Renal cortex interstitium (tissue), 15 donors: ENCODE measurements at places on chromosomes 1 and 21. TPM values are rescaled to one million over a fixed set of nuclear protein-coding genes. Genes with fewer than 3 reads are reported as not detected.

The CRP gene
- not detected for polyA plus RNA-seq

The TMCO4 gene
- 13.9 TPM for polyA plus RNA-seq

The WDR64 gene
- polyA plus RNA-seq: 0.14 TPM

The ALPL gene
- polyA plus RNA-seq: 36.5 TPM

The CELSR2 gene
- 39.5 TPM for polyA plus RNA-seq

The PTPRC gene
- polyA plus RNA-seq: 6.4 TPM

The ZNF326 gene
- polyA plus RNA-seq: 69.0 TPM

GRCh38 chr1:19418503-19418971, 66.8 kb downstream of the CAPZB start:
- no peak for DNase-seq

DNA sequence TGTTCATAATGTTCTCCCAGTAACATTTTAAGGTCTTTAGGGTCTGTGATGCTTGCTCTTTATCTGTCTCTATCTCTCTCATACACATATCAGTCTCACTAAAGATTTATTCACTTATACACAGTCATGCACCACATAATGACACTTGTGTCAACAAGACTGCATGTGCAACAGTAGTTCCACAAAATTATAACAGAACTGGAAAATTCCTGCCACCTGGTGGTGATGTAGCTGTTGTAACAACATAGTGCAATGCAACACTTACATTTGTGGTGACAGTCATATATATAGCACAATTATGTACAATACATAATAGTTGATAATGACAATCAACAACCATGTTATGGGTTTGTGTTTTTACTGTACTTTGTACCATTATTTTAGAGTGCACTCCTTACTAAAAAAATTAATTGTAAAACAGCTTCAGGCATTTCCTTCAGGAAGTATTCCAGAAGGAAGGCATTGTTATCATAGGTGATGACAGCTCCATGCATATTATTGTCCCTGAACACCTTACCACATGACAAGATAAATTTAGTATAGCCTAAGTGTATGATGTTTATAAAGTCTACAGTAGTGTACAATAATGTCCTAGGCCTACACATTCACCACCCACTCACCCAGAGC, 8.1 kb downstream of the TDRD5 start:
- no peak for DNase-seq

- DNase-seq: no peak
Observed at GRCh38 chr1:65042467-65042866, 76.1 kb upstream of the JAK1 start.

DNA sequence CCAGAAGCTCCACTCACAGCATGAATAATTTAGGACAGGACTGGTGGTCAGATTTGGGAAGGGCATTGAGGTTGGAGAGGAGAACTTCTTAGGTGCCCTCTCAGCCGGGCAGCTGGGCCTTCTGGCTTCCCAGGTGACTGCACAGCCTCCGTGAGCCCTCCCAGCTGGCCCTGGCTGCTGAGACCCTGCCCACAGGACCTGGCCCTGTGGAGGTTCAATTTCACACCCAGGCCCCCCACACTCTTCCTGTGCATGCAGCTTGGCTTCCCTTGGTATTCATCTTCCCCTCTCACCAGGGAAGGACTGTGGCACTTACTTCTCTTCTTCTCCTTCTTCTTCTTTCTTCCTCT, 50.6 kb downstream of the NDUFS5 start:
- no peak for DNase-seq

DNA sequence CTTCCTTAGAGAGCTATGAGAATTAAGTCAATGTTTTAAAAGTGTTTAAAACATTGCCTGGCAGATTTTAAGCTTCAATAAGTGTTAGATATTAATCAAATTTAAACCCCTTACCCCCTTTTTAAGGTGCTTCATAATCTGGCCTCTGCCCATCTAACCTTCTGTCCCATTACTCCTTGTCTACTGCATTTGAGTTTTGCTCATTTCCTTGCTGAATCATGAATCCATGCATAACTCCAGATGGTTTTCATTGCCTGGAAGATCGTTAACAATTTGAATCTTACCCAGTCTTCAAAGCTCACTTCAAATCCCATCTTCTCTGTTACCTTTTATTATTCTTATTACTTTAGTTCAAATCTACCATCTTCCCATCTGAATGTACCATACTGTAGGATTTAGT, 4.6 kb downstream of the HJV start:
- no peak for DNase-seq

DNA sequence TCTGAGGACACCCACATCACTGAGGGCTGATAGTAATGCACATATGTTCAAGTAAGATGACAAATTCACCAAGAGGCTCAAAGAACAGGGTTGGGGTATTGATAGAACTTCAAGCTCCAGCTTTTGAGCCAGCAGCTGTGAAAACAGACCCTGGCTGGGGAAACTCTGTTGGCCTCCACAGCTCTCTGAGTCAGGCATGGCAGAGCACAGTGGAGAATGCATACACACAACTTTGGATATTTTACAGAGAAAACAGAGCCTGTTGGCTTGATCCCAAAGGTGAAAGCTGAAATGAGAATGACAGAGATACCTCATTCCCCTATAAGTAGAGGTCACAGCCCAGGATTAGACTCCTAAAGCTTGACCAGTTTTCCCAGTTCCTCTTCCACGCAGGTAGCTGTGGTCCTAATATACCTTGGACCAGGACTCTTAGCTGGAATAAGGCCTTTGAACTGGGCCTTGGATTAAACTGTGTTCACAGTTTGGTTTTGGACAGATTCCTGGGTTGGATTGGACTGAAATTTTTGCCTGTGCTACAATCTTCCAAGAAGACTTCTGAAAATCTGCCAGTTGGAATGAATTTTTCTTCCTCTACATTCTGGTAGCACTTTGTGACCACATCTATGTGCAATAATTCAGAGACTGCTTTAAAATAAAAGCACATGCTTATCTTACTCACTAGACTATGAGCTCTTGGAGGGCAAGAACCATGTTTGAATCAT, 101.6 kb upstream of the HMGB4 start:
- DNase-seq: no peak

DNA sequence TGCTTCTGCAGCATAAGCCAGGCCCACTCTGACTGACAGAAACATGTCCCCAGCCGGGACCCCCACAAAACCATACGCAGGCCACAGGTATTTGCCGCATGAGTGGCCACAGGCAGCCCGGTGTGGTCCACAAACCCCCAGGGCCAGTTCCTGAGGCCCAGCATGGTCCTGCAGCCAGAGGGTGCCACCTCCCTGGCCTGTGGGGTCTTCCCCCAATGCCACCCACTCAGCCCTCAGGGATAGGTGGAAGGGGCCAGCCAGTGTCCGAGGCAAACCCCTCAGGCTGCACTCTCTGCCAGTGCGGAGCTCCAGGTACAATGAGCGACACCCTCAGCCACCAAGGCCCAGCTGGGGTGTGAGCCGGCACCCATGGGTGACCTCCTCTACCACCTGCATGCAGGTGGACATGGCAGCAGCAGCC, 43.5 kb downstream of the UBE2G2 start:
- no peak for DNase-seq

- DNase-seq: no peak
Observed at GRCh38 chr1:189616893-189617292, 860.8 kb downstream of the BRINP3 start.
